Activated CD8-positive, alpha-beta memory T cell treated with anti-CD3 and anti-CD28 coated beads, Interleukin-2, amount 10 ng/mL, durations not matched to agents 7 days and 5 days (primary cell): ENCODE measurements at places on chromosomes 16 and 17. TPM values are rescaled to one million over a fixed set of nuclear protein-coding genes. Genes with fewer than 3 reads are reported as not detected.

KRT17 gene
- total RNA-seq, result 0.80 TPM

GPR179 gene
- total RNA-seq, result 0.02 TPM

PROCA1 gene
- 9.0 TPM for total RNA-seq

FBXW10 gene
- not detected for total RNA-seq

PDIA2 gene
- not detected for total RNA-seq

GAS2L2 gene
- not detected for total RNA-seq

TP53TG3 gene
- total RNA-seq, result not detected
